ENCODE measurements at places on chromosomes 4 and X.

- DNase-seq = no peak
These were observed 57.3 kb upstream of the ZNF157 start for GRCh38 chrX:47313056-47313455.

DNA sequence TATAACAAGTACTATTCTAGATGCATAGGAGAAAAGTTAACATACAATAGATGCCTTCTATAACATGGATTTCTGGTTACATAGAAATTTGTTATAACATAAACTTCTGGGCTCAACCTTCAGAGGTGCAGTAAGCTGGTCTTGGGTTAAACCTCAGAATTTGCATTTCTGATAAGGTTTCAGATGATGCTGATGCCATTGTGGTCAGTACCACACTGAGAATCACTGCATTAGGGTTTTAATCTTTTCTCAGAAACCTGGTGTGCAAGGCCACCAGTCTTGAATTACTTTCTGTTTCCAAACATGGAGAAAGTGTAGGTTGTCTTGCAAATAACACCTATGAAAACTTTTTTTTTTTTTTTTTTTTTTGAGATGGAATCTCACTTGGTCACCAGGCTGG, 146.2 kb downstream of the SPOCK3 start:
- no peak for DNase-seq

DNA sequence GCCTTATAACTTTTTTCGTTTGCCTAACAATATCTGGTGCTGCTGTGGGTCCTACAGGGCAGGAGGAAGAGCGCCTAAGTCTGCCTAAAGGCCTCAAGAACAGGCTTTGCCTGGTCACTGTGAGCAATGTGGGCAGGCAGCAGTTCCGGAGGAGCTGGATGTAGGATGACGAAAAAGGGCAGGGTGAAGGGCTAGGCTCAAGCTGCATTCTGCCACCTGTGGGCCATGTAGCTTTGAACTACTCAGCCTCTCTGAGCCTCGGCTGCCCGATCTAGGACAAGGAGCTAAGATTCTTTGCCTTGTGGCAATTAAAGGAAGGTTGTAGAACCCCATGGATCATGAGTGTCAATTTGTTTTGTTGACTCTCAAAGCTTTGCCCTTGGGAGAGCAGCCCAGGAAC, 57.1 kb upstream of the MAMLD1 start:
- no peak for DNase-seq

GRCh38 chr4:139196462-139196861, 19.4 kb upstream of the ELF2 start:
- no peak for DNase-seq

DNA sequence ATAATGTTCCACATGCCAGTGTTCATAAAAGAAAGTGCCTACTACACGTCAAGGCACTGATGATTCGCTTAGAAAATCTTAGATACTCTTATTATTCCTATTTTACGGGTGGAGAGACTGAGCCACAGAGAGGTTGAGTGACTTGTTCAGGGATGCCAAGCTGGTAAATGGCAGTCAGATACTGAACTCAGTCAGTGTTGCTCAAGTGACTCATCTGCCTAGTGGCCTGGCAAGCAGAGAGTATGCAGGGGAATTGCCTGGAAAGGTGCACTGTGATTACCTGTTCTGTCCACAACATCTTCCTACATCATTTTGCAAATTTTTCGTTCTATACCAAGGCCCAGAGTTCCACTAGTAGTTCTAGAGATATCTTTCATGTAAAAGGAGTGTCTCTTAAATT, 68.4 kb downstream of the RAPGEF2 start:
- DNase-seq = no peak

- no peak for DNase-seq
These were observed 6.3 kb downstream of the AMMECR1 start for GRCh38 chrX:110311437-110312230.

- DNase-seq = no peak
These were observed 32.4 kb upstream of the KIT start for GRCh38 chr4:54625391-54625790.

- DNase-seq = no peak
These were observed 53.2 kb upstream of the TNIP3 start for GRCh38 chr4:121217351-121217750.

DNA sequence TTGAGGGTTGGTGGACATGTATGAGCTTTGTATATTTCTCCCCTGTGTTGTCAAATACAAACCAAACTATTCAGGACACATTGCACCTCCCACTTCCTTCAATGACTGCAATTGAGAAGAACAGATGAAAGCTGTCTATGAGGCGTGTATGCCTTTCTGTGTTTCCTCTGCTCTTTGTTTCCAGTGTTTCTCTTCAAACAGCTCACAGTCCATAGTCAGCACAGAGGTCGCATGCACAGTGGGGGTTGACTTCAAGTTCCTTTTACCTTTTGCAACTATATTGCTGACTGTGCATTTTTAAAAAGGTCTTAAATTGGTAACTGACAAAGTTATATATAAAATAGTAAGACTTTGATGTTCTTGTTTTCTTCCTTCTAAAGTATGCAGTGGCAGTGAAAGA, 957.8 kb downstream of the C4orf33 start:
- no peak for DNase-seq

DNA sequence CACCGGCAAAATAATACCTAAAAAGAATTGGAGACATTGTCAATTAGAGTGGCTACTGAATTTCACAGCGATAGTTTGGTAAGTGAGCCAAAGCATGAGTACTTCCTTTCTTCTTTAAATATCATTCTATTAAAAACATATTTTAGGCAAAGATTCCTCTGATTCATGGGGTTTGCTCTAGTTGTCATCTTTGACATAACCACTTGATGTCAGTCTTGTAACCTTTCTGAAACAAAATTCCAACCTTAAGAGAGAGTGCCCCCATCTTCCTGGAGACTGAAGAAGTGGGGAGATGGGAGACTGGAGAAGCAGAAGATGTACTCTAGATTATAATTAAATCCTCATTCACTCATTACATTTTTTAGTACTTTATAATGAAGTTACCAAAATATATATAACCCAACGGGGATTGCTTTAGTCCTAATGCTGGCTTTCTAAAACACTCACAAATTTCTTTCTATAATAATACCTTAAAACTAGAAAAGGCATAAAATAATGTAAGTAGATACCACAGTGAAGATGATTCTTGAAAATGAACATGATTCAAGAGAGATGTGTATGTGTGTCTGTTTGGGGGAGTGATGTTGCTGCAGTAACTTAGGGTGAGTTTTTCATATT, 96.4 kb downstream of the EMCN start:
- no peak for DNase-seq

All from stimulated activated CD8-positive, alpha-beta memory T cell treated with anti-CD3 and anti-CD28 coated beads, Interleukin-4, amount 100 ng/mL, for 4 hours (primary cell).